ENCODE measurements at places on chromosomes 5 and 9.

DNA sequence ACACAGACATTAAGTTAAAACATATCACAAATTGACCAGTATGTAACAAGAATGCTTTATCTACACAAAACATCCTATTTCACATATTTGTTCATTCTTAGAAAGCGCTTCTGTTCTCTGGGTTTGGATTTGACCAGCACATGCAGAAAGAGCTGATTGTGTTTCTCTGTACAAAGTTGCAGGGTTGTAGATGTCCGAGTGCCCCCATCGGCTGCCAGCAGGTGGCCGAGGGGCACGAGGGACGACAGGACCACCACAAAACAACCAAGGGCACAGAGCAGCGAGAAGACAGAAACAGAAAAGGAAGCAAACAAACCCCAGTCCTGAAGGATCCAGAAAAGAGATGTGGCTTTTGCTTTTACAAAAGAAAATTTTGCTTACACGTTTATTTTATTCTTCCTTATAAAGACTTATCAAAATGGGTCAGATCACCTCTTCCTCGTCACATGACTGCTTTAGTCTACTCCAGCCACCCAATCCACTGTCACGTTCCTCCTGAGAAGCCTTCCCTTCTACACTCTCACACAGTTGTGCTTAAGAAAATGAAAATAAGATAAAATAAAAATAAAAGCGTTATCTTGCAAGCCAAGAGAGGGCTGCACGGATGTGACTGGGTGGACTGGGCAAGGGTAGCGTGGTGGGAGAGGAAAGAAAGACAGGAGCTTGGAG is 9.5 kb downstream of the OTP start:
- no peak for DNase-seq

DNA sequence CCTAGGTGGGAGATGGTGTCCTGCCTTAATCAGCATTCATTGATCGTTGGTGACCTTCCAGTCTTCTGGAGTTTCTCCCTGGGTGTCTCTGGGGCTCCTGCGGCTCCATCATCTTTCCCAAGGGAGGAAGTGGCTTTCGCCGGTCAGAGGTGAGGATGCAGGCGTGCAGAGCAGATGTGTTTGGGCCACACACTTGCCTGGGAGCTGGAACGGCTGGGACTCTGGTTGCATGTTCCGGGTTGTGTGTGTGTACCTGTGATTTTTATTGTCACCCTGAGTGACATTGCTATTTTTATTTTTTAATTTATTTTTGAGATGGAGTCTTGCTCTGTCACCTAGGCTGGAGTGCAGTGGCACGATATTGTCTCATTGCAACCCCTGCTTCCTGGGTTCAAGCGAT is 9.6 kb downstream of the HMCN2 start:
- DNase-seq = no peak

GRCh38 chr9:278651-279050 is 64.0 kb downstream of the DOCK8 start:
- no peak for DNase-seq

GRCh38 chr9:6301858-6302257 is 26.3 kb upstream of the TPD52L3 start:
- DNase-seq = no peak

- DNase-seq = peak; percentile 72
These were observed 1.5 kb downstream of the LTC4S start for GRCh38 chr5:179795049-179795862.

DNA sequence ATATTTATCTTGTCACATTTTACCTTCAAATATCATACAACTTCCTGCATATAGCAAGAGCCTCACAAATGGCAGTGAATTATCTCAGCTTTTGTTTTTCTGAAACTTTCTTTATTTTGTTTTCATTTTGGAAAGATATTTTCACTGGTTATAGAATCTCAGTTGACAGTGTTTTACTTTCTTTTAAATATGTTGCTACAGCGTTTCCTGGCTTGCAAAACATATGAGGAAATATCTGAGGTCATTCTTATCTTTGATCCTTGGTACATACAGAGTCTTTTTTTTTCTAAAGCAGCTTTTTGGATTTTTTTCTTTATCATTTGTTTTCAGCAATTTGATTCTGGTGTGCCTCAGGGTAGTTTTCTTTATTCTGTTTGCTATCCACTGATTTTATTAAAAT is 77.6 kb upstream of the CEP78 start:
- no peak for DNase-seq

- DNase-seq = no peak
These were observed 7.0 kb downstream of the NOTCH1 start for GRCh38 chr9:136538599-136539426.

- no peak for DNase-seq
These were observed 82.9 kb upstream of the SNX2 start for GRCh38 chr5:122691931-122692330.
